HS-5 (cell line): ENCODE measurements at places on chromosomes 12 and 14.

GRCh38 chr12:49873361-49873934, 30.3 kb downstream of the FAIM2 start:
- DNase-seq = no peak

GRCh38 chr14:35247777-35248475, 44.3 kb upstream of the PSMA6 start:
- DNase-seq = no peak

GRCh38 chr12:130087222-130087621, 75.0 kb upstream of the FZD10 start:
- DNase-seq = no peak

DNA sequence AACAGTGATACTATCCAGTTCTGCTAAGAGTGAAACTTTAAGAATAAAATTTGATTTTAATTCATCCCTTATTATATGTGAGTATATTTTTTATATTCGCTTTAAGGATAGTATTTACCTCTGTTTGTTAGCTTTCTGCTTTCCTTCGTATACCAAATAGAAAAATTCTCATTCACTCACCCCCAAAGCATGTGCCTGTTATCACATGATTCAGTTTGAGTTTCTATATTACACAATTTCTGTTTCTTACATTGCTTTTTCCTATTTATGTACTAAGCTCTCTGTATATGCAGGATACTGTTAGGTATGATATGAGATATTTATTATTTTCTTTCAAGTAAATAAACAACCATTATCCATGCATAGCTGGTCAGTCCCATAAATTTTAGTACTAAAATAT, 275.2 kb downstream of the FBXL14 start:
- peak; percentile 13 for DNase-seq

GRCh38 chr12:6424008-6424347, 20.8 kb upstream of the CD27 start:
- DNase-seq = no peak

GRCh38 chr12:118959348-118959747, 22.0 kb upstream of the SRRM4 start:
- DNase-seq = no peak

DNA sequence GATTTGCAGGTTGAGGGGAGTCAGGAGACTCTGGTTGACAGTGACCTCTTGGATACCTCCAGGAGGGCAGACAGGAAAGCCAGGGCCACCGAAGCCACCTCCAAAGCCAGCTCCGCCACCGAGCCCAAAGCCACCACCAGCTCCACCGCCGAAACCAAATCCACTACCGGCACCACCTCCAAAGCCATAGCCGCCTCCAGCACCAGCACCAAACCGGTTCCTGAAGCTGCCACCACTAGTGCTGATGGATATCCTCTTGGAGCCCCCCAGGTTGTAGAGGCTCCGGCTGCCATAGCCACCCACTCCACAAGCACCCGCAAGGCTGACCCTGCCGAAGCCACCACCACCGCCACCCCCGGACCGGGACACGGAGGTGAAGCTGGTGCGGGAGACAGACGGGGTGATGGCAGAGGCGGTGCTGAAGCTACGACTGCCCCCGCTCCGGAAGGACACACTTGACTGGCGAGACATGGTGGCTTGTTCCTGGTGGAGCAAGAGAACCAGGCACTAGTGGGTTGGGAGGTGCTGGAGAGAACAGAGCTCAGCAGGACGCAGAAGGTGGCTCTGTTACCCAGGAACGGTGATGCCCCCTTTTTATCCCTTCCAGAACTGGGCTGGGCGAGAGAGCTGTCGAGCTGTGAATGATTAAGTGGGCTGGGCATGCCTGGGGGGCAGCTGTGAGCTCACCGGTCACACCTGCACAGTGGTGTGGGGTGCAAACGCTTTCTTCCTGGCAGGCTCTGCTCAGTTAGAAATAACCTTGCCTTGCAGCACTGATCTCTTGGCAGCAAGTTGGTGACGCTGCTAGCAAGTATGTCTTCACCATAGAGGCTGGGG, at the start of gene KRT5:
KRT5 (minus strand) TSS at position 569 of the 837 bp plus-strand sequence; CDS start at position 471, 98 bp downstream.
- no peak for DNase-seq

DNA sequence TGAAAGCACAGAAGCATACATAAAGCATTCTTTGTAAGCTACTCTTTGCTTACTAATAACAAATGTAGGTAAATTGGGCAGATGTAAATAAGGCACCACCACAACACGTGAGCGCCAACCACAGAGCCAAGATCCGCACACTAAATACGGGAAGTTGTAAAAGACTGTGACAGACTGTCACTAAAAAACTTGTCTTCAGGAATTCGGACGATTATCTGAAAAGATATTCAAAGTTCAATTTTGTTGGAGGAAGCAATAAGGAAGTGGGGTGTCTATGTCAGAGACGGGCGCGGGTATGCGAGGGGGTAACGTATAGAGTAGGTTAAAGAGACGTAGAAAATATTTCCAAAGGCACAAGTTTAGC, 1.5 kb upstream of the HSP90B1 start:
- DNase-seq = no peak

DNA sequence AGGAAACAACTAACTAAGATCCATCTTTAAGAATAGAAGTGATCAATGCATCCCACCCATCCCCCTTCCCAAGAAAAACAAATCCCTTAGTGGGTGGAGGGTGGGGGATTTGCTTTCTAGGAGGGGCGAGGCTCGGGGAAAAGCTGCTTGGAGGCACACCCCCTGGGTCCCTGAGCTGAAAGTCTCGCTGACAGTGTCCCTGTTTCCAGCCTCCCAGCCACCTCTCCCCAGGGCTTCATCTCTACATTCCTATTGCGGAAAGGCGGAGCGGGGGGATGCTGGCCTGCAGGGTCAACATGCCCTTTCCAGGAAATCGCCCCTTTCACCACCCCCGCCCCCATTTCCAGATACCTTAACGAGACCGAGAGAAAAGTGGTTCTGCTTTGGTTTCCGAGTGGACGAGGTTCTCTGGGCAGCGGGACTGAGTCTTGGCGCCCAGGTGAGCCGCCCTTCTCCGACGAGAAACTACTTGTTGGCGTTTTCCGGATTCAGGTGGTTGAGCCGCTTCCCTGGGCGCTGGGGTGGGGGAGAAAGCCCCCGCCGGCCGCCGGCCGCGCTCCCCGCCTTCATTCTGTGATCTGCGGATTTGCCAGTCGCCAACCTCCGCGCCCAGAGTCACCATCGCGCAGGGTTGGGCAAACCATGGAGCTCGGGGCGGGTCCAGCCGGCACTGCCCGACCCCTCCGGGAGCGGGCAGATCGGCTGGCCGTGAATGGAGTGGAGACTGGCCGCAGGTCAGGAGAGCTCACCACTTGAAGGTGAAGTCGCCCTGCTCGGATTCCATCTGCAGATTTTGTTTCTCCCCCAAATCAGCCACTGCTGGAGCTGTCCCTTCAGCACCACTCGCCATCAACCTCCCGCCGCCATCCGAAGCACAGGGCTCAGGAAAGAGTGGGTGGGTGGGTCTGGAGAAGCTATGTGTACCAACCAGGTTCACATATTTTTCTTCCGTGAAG, 505 bp downstream of the KCNC2 start:
- no peak for DNase-seq

DNA sequence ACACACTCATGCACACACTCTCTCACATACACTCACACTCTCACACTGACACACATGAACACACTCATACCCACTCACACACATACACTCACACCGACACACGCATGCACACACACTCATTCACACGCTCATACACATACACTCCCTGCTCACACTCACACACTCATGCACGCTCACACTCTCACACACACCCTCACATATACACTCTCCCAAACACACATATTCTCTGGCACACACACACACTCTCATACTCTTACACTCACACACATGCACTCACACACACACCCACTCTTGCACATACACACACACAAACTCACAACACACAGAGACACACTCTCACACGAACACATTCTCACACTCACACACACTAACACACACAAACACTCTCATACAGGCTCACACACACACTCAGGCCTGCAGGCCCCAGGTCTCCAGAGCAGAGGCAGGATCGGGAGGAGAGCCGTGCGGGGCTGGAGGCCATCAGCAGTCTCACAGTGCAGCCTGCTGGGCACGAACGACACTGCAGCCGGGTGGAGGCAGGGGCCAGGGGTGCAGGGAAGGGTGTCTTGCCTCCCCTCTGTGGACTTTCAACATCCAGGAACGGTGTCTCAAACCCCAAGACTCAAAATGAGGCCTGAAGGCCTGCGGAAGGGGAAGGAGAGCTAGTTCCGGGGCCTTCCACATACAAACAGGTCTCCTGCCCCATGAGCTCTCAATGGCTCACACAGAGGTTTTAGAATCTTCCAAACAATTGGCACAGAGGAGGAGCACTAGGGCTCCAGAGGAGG, 148.7 kb downstream of the ANO2 start:
- DNase-seq = no peak

DNA sequence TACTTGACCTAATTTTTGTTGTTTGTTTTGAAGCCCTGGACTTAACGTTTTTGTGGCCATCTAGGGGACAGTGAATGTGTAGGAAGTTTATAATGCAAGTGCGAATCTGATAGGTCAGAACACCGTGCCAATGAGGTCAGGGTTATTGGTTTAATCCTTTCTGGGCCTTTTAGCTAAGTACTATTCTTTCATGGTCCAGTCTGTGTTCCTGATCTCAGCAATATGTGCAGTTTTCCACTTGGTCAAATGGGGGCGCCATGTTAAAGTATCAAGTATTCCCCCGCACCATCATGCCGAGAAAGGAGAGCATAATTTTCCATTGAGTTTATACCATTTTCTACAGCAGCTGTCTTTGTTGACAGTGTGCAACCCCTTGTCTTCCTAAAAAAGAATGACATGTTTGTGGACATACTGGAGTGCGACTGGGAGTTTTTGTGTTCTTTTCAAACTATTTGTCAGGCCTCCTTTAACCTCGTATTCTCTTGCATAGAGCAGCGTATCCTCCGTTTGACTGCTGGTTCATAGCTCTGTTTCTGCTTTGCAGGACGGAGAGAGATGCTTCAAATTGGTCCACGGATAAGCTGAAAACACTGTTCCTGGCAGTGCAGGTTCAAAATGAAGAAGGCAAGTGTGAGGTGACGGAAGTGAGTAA, 1.3 kb downstream of the AHSA1 start:
- no peak for DNase-seq

DNA sequence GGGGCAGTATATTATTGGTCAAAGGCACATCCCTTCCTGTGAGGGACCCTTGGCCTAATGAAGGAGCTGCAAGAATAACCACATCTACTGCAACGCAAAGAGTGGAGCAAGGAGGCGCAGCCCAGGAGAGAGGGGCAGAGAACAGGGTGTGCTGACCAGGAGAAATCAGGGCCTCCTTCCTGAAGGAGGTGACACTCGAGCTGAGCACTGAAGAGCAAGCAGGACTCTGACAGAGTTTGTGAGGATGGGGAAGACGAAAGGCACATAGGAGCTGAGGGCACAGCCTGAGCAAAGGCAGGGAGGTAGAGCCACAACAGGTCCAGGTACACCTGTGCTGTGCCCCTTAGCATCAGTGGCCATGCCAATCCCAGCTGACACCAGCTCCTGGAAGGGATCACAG, 60.6 kb downstream of the CCDC85C start:
- DNase-seq = no peak

DNA sequence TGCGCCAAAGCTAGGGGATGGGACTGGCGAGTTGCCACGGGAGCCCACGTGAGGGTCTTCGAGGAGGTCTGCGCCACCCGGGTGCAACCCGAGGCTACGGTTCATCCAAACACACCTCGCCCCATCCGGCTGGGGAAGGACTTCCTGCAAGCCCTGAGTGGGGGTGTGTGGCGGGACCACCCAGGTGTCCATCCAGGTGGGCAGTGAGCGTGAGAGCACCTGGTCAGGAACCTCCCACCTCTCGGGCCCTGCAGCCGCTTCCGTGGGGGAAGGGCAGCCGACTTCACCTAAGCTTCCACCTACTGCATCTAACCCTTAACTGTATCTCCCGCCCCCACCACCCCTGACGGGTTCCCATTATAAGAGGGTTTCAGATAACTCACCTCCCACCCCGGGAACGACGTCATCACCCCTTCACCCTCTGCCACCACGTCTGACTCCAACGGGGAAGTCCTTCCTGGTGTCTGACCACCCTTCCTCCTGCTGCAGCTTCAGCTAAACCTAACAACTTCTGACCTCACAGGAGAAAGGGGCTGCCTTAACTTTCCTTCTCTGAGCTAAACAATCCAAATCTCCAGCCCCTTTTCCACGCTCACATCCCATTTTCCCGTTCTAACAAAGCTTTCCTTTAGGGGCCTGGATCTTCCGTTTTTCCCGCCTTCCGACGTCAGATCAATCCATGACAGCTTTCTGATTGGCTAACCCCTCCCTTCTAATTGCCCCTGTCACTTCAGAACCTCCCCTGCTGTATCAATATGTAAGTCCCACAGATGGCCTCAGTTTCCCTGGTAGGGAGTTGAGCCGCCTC, 27.4 kb upstream of the SMUG1 start:
- no peak for DNase-seq

DNA sequence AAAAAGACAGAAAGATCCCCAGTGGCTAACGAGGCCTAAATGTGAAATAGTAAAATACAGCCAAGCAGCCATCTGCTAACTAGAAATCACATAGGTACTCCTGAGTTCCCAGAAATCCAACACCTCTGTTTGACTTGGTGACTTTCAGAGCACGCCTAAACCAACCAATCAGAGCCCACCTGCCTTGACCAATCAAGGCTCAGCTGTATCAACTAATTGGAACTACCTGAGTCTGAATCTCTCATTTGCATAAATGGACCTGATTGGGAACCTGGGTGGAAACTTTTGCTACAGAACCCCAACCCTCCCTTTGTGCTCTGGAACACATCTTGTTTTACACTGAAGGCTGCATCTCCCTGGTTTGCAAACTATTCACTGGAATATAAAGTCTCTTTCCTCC, 5.1 kb upstream of the TCL1B start:
- DNase-seq = no peak

DNA sequence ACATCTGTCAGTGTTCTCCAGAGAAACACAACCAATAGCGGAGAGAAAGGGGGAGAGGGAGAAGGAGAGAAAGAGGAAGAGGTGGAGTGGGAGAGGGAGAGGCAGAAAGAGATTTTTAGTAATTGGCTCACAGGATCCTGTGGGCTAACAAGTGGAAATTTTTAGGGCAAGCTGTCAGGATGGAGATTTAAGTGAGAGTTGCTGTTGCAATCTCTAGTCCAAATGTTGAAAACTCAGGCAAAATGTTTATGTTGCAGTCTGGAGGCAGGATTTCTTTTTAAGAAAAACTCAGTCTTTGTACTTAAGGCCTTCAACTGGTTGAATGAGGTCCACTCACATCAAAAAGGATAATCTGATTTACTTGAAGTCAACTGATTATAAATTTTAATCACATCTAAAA, 12.5 kb upstream of the GLIPR1L2 start:
- no peak for DNase-seq

- DNase-seq = peak; percentile 35
Measured at GRCh38 chr12:12327802-12328201, 22.2 kb downstream of the MANSC1 start.

DNA sequence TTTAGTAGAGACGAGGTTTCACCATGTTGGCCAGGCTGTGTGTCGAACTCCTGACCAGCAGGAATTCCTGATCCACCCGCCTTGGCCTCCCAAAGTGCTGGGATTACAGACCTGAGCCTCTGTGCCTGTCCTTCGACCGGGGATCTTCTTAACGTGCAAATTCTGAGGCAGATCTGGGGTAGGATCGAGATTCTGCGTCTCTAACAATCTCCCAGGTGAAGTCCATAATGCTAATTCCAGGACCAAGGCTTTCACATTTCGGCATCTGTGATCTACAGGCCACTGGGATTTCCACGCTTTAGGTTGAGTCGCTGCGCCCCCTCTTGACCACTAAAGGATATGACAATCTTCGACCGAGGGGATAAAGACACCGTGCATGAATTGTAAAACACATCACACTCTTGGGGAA, 24.8 kb downstream of the FOS start:
- DNase-seq = no peak
